ENCODE measurements at places on chromosomes 12 and 14.

DNA sequence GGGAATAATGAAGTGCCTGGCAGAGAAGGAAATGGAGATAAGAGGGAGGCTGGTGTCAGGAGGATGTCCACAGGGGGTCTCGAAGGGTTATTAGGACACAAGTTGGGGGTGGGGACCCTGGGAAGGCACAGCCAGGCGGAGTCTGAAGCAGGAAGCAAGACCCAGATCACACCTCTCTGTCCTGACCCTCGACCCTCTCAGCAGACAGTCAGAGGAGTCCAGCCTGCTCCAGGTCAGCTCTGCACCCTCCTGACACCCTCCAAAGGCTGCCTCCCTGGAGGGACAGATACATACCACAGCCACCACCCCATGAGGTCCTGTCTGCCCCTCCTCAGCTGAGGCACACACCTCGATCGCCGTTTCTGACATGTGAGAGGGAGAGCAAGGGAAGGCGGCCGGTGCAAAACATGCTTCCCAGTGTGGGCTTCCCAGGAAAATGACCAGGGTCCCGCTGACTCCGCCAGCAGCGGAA is 9.0 kb downstream of the BCL11B start:
- no peak for DNase-seq

DNA sequence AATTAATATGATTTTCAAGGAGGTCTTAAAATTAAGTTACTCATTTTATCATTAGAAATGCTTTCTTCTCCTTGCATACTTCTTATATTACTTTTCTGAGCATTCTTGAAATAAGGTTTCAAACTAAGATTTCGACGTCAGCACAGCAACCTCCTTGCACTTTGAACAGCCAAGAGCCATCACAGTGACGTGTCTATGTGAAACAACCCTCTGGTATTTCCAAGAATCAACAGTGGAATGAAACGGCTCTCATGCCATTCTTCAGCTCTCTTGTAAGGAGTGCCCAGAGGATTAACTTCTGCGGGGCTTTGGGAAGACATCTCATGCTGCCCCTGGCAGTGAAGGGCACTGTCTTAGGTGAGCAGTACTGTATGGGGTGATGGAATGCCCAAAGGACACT is 109.2 kb downstream of the EFCAB11 start:
- no peak for DNase-seq

- DNase-seq, result no peak
Observed at GRCh38 chr12:12835378-12836146, 22.4 kb downstream of the DDX47 start.

GRCh38 chr14:29037411-29037810 is 270.8 kb downstream of the FOXG1 start:
- DNase-seq, result no peak

DNA sequence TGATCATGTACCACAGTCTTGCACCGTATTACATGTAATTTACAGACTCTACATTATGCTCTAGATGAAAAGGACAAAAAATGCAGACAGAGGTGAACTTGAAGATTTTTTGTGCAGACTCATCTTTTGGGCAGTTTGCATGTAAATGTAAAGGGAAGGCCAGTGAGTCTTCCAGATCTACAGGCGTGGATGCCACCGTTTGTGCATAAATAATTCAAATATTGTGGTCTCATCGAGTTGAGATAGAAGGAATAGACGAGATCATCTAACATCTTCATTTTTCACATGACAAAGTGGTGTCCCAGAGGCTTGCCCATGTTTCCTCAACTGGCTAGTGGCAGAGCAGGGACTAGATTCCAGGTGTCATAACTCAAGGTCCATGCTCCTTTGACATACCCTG is 125.2 kb downstream of the ALX1 start:
- no peak for DNase-seq

GRCh38 chr14:62431496-62431895 is 613.8 kb downstream of the KCNH5 start:
- DNase-seq, result no peak

DNA sequence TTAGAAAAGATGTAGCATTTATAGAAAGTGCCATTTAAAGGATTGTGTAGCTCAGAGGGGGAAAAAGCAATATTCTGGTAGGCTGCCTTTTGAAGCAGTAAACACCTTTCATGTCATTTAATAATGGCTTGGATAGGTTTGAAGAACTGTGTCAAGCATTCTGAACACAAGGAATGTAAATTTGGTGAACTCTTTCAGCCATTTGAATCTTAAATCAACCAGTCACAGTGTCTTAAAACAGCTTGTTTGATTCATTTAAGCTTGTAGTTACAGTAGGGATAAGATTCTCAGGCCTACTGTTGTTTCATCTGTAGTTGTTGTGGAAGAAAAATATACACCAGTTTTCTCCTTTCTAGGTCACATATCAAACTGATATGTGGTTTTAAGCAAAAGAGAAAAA is 299.4 kb upstream of the NOVA1 start:
- DNase-seq, result no peak

GRCh38 chr14:94051115-94051514 is 25.0 kb downstream of the OTUB2 start:
- DNase-seq, result no peak

- DNase-seq, result no peak
Observed at GRCh38 chr14:23638414-23639047, 2.4 kb downstream of the DHRS2 start.

DNA sequence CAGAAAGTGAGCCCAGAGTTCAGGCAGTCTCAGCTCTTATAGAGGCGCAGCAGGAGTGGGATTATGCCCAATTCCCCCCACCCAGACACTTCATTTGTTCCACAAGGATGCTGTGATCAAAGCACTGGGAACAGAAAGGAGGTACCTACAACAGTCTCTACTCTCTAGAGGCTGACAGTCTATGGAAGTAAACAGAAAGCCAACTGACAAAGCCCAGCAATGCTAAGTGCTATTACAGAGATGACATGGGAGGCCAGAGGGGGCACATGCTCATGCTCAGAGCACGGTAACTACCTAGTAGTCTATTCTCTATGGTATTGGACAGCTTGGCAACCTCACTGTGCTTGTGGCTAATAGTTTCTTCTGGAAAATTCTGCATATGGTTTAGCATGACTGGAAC is 85.9 kb downstream of the STXBP6 start:
- no peak for DNase-seq

DNA sequence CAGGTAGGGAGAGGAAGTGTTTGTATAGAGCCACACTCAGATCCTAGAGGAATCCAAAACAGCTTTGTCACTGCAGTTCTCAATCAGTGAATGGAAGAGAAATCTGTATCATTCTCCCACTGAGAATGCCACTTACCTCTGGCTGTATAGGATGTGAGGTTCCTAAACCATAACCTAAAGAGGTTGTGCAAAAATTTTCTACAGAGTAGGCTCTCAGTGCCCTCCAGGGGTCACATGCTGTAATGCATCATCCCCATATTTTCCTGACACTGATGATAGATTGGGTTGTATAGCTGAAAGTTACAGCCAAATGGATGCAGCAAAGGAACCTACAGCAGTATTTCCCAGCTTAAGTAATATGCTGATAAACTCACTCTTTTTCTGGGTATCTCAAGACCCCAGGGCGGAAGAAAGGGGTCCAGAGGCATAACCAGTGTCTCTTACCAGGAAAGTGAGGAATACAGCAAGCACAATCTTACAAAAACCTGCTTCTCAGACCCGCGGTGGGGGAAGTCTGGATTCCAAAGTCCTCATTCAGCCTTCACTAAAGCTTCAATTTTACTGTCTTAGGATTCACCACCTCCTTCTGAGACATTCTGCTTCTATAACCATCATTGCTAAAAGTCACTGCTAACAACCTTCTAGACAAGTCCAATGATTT is 3.8 kb downstream of the BCDIN3D start:
- no peak for DNase-seq

DNA sequence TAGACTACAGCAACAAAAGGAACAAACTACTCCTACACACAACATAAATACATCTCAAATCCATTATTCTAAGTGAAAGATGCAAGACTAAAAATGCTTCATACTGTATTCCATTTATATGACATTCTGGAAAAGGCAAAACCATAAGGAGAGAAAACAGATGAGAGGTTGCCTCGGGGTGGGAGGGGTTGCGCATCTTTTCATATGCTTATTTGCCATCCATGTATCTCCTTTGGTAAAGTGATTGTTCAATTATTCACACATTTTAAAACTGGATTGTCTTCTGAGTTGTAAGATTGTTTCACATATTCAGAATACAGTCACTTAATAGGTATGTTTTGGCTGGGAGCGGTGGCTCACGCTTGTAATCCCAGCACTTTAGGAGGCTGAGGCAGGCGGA is 5.1 kb upstream of the TMEM263 start:
- DNase-seq, result no peak

DNA sequence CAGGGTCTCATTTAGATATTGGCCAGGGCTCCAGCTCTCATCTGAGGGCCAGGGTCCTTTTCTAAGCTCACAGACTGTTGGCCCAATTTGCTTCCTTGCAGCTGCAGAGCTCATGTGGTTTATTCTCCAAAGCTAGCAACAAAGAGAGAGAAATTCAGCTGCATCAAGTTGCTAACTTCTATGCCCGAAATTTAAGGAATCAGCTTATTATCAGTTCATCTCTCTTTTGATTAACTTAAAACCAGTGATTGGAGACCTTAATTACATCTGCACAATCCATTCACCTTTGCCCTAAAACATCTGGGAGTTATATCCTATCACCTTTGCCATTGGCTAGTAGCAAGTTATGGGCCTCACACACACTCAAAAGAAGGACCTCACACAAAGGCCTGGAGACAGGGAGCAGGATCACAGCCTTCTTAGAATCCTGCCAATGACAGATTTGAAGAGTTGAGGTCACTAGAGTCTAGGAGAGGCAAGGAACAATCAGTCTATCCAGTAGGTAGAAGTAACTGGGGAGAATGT is 258.8 kb upstream of the GARIN6 start:
- no peak for DNase-seq

GRCh38 chr14:24802236-24802635 is 168.2 kb upstream of the GZMB start:
- DNase-seq, result no peak

- DNase-seq, result no peak
Observed at GRCh38 chr14:89869606-89870005, 84.9 kb downstream of the EFCAB11 start.

- DNase-seq, result no peak
Observed at GRCh38 chr14:24986206-24986893, 63.6 kb downstream of the STXBP6 start.

DNA sequence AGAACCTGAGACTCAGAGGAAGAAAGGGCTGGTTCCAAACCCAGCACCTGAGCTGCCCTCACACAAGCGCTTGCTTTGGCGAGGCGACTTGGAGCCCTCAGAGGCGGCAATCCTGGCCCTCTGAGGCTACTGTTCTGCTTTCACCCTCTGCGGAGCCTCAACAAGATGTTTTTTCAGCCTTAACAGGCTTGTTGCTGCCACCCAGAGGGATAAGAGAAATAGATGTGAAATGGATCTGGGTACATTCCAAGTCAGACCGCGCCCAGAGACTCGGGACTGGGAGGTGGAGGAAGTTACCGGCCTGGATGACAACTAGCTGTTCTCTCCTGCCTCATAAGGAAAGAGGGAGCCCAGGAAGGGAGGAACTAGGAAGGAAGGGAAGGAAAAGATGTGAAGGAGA is 89.6 kb downstream of the TTC7B start:
- no peak for DNase-seq

DNA sequence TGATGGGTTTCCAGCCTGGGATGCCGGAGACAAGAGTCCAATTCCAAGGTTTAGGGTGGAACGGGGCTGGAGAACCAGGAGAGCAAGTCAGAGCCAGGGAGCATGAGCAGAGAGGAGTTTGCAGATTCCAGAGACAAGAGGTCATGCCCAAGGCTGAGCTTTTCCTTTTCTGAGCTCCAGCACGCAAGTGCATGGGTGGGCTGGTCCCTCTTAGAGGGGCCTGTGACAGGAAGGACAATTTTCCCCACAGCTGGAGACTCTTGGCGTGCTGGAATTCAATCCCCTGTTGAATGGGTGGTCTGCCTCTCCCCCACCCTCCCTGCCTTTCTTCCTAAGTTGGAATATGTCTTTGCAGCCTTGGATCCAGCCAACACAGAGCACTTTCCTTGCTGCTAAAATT is 431.9 kb downstream of the BCL11B start:
- no peak for DNase-seq

GRCh38 chr12:127240249-127240929 is 1026.6 kb upstream of the TMEM132C start:
- DNase-seq, result no peak

GRCh38 chr14:104531421-104532190 is 48.0 kb upstream of the C14orf180 start:
- no peak for DNase-seq

DNA sequence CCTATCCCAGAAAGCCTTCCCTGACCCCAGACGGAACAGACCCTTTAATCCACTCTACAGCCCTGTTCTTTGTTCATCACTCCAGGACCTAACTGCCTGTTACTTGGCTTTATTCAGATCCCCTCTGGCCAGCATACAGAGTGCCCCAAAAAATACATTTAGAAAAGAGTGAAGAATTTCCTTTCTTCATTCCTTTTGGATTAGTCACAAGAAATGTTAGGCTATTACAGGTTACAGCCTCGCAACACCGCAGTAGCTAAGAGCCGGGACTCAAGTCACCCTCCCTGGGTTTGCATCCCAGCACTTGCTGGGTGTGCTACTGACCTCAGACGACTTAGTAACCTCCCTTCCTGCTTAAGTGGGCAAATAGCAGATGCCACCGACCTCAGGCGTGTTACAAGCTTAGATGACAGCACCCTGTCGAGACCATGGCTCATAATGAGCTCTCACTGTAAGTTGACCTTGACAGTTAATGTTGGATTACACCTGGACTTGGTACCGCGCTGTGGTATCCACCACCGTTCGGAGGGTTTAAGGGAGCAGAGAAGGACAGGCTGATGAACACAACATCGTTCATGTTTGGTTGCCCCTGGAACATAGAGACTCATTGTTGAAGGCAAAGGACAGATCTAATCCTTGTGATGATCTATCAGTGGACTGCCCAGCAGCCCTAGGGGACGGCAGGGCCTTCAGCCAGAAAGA is 12.9 kb downstream of the GLRX5 start:
- no peak for DNase-seq

GRCh38 chr12:106362971-106363370 is 5.4 kb downstream of the POLR3B start:
- no peak for DNase-seq

DNA sequence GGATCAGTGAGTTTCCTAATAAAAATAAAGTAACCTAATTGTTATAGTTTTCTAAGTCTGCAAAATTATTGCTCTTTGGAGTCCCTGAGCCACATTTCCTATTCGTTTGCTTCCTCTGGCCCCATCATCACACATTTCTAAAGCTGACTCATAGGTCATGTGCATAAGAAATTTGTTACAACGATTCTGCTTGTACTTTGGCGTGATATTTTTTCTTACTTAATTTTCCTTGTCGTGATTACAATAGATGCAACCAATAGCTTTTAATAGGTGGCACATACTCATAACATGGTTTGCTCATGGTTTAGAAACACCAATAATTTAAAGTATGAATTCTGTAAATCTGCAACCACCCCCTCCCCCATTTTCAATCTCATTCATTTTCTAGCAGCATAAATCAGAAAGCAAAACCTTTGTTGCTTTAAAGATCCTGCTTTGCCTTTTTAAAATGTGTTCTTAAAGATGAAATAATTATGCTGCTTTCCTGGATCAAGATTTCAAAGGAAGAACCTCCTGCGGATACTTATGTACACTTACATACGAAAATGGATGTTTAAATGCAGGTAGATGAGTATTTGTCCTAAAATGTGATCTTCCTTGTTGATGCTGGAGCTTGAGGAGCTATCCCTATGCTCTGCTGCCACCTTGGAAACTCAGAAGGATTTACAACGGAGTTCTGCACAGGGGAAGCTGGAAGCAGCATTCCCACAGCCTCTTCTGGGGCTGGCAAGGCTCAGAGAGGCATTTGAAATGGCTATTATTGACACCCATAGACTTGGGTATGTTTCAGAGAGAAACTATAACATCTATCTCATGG is 1.7 kb upstream of the FLRT2 start:
- DNase-seq, result no peak

Data from activated T-helper 9 cell treated with anti-CD3 and anti-CD28 coated beads, Interleukin-2, amount 50 U/mL, for 16 hours (primary cell).